ENCODE measurements at places on chromosomes 5 and 9.

GRCh38 chr5:73917433-73917832 lies 291.4 kb downstream of the ARHGEF28 start:
- DNase-seq: no peak

- no peak for DNase-seq
Measured at GRCh38 chr5:32852535-32852934, 141.4 kb downstream of the NPR3 start.

DNA sequence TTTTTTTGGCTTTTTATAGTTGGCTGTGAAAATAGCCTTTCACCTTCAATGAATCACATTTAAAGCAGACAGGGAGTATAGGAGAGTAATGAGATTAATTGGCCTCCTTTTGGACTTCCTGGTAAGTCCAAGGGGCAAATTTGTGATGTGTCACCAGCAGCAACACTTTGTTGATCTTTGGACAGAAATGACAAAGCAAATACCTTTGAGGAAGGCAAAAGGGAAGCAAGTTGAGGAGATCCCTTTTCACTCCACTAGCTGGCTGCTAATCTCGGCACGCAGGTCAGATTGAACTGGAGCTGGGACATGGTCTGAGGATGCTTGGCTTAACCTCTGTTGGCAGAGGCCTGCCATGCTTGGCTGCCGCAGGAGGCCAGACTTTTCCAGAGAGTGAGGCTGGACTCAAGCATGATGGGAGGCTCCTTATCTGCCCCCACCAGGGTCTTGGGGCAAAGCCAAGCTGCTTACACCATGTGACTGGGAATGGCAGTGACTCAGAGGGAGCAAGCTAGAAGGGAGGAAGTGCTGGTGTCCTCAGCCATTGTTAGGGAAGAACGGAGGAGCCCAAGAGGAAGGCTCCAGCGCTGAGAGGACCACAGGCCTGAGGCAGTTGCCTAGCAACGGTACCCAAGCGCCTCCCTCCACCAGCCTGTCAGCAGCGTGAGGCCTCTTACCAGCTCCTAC lies 174.5 kb upstream of the MAP1B start:
- no peak for DNase-seq

DNA sequence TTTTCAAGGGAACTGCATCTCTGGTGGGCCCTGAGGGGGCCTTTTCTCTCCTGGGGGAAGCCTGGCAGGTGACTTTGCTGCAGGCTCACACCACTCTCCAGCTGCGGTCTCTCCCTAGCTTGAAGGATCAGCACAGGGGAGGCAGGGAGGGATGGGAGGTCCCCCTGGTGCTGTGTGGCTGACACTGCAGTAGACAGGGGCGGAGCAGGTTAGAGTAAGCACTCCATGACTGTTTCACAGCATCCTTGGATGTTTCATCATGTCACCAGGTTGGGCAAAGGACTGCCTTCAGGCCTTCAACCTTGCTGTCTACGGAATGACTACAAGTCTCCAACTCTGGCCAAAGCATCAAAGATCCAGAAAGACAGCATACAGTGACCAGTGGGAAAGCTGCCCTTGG lies 470.7 kb downstream of the CDK5RAP2 start:
- no peak for DNase-seq

GRCh38 chr9:117868594-117868993 lies 164.4 kb downstream of the TLR4 start:
- no peak for DNase-seq

Measured in CD4-positive, alpha-beta T cell treated with Interleukin-4 for 4 hours (primary cell).